Esophagus mucosa (tissue), 1 donor: ENCODE measurements at places on chromosomes 2 and 18. TPM values are rescaled to one million over a fixed set of nuclear protein-coding genes. Genes with fewer than 3 reads are reported as not detected.

DNA sequence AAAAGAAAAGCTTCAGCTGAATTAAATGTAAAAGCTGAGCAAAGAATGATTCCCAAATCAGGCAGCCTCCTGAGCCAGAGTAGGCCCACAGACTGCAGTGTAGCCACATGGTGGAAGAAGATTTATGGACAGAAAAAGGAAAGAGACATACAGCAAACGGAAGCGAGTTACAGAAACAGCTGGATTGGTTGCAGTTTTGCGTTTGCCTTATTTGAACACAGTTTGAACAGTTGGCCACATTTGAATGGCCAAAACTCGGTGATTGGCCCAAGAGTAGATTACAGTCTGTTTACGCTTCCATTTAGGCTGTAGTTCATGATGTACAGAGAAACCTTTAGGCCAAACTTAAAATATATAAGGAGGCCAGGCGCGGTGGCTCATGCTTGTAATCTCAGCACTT, 35.1 kb downstream of the SH2D6 start:
- ATAC-seq, result no peak

Gene BMP10
- not detected for total RNA-seq

DNA sequence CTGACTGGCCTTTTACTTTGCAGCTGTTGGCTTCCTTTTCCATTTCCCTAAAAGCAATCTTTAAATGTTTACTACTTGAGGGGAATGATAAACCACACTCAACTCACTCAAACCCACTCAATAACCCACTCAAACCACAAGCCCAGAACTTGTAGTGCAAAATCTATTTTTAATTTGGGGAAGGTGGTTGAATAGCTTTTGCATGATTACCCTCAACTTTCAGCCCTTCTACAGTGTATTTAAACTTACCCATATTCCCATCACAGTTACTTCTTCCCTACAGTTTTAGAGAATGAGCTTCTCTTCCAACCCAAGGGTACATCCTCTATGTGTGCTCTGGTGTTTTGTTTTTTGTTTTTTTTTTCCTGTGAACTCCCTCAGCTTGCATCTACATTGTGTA, 636.1 kb downstream of the TDRD15 start:
- ATAC-seq, result no peak

Gene SP100
- 38.5 TPM for total RNA-seq

DNA sequence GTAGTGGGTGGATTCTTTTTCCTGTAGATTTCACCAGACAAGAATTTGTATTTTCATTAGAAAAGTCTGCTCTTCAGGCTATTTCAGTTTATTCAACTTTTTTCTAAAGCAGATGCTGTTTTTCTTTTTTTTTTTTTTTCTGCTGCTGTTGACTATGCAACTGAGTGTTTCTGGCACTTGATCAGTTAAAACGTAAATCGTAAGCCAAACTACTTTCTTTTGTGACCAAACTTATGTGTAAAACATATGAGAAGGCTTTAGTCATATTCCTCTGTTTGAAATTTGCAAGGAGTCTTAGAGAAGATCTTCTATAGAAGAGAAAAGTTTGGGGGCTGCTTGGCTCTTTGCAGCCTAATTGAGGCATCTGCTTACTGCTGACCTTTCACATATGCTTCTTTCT, 170.1 kb downstream of the PARD3B start:
- no peak for ATAC-seq

DNA sequence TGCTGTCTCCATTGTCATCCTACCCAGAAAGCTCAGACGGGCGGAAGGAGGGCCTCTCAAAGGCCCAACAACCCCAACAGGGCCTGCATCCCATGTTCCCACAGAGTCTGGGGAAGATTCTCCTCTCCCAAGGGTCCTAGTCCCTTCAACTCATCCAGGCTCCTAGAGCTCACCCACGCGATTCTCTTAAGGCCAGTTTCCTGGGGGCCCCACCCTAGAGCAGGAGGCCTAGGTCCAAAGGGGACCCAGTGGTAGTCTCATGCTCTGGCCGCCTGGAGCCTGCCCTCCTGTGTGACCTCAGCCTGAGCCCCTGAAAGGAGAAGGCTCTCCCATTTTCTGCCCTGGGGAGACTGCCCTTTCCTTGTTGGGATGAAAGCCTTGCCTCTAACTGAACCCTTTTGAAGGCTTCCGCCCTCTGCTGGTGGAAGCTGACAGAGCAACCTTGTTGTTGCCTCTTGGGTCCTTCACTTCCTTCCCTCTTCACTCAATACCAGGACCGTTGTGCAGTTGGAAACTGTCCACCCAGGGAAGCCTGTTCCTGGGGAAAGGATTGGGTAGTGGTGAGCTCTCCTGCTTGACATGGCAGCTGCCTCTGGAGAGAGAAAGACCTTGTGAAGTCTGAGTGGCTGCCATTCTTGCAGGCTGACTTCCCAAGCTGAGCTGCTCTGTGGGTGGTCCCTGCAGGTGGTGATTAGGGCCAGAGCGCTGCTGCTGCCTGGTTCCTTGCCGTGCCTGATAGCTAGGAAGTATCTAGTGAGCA, 86.0 kb upstream of the ALPP start:
- peak; percentile 69 for ATAC-seq

DNA sequence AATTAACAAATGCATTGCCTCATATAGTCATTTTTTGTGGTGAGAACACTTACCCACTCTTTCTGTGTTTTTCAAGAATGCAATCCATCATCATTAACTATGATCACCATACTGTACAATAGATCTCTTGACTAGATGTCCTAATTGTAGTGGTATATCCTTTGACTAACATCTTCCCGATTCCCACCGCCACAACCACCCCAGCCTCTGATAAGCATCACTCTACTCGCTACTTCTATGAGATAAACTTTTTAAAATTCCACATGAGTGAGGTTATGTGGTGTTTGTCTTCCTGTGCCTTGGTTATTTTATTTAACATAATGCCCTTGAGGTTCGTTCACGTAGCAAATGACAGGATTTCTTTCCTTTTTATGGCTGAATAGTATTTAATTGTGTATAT, 6.6 kb downstream of the VWA3B start:
- ATAC-seq, result no peak

DNA sequence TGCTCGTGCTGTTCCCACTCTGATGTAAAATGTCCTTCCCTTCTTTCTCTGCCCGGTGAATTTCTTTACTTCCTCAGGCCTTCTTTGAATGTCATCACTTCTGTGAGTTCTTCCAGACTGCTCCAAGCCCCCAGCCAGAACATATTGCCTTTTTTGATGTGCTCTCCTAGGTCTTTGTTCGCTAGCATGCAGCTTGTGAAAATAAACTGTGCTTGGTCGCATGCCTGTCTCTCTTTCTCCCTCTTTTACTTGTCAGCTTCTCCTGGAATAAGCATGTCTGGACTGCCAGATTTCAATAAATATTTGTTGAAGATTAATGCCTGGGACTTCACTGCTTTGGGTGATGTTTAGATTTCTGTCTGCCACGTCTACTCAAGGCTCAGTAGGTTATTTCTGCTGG, 82.7 kb upstream of the ARHGAP28 start:
- no peak for ATAC-seq

GRCh38 chr2:158172719-158173118, 71.0 kb downstream of the UPP2 start:
- no peak for ATAC-seq

GRCh38 chr2:85235281-85235680, 92.5 kb downstream of the TGOLN2 start:
- no peak for ATAC-seq

DNA sequence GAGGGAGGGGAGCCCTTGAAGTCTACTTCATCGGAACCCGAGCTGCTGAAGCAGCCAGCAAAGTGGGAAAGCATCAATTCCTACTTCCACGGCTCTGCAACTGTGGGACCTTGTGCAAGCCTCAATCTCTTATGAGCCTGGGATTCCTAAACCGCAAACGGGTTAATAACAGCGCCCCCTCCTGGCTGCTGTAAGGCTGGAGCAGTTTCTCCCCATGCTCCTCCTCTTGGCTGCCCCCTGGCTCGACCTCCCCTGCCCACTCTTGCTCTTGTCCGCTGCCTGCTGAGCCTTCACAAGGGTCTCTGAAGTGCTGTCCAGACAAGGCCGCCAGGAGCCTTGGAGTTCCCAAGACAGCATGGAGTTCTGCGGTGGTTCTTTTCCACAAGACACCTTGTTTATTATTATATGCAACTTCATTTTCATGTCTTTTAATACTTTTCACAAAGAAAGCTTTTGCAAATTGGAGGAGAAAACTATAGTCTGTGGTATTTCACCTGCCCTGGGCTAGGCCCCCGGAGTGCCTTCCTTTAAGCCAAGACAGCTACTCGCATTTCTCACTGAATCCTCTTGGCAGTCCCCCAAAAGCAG, 157.2 kb downstream of the DDX1 start:
- ATAC-seq, result no peak

Gene KCNG3
- total RNA-seq, result 0.12 TPM

GRCh38 chr2:118065921-118066511, 22.3 kb upstream of the INSIG2 start:
- ATAC-seq, result no peak

GRCh38 chr2:43636621-43637020, 439 bp upstream of the PLEKHH2 start:
- no peak for ATAC-seq

GRCh38 chr2:29196792-29197788, 81.9 kb downstream of the CLIP4 start:
- peak; percentile 92 for ATAC-seq

Gene FOXI3
- not detected for total RNA-seq

DNA sequence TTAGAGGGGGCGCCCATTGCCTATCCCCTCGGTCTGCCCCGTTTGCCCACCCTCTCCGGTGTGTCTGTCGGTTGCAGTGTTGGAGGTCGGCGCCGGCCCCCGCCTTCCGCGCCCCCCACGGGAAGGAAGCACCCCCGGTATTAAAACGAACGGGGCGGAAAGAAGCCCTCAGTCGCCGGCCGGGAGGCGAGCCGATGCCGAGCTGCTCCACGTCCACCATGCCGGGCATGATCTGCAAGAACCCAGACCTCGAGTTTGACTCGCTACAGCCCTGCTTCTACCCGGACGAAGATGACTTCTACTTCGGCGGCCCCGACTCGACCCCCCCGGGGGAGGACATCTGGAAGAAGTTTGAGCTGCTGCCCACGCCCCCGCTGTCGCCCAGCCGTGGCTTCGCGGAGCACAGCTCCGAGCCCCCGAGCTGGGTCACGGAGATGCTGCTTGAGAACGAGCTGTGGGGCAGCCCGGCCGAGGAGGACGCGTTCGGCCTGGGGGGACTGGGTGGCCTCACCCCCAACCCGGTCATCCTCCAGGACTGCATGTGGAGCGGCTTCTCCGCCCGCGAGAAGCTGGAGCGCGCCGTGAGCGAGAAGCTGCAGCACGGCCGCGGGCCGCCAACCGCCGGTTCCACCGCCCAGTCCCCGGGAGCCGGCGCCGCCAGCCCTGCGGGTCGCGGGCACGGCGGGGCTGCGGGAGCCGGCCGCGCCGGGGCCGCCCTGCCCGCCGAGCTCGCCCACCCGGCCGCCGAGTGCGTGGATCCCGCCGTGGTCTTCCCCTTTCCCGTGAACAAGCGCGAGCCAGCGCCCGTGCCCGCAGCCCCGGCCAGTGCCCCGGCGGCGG, 1.7 kb downstream of the MYCN start:
- no peak for ATAC-seq

Gene ZNF804A
- not detected for total RNA-seq

- no peak for ATAC-seq
These were observed 29.0 kb downstream of the CENPO start for GRCh38 chr2:24822049-24822706.

Gene MDH1B
- total RNA-seq, result 0.76 TPM

- peak; percentile 15 for ATAC-seq
These were observed 118.6 kb downstream of the AQP4 start for GRCh38 chr18:26746826-26747475.

- no peak for ATAC-seq
These were observed 2.4 kb upstream of the POU3F3 start for GRCh38 chr2:104851291-104852089.

Gene KCNG2
- total RNA-seq, result 0.20 TPM

- ATAC-seq, result no peak
These were observed 79.6 kb downstream of the SLC4A10 start for GRCh38 chr2:161703863-161704262.

Gene HSBP1L1
- total RNA-seq, result 15.5 TPM

Gene SPATS2L
- total RNA-seq, result 51.0 TPM

Gene REG1A
- total RNA-seq, result not detected

DNA sequence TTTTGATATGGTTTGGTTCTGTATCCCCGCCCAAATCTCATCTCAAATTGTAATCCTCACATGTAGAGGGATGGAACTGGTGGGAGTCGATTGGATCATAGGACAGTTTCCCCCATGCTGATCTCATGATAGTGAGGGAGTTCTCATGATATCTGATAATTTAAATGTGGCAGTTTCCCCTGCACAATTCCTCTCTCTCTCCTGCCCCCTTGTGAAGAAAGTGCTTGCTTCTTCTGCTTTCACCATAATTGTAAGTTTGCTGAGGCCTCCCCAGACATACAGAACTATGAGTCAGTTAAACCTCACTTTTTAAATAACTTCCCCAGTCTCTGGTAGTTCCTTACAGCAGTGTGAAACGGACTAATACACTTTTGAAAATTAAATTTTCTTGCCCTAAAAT, 12.3 kb upstream of the KCNJ3 start:
- ATAC-seq, result no peak

Gene REG1B
- not detected for total RNA-seq

Gene MOGAT1
- not detected for total RNA-seq

- ATAC-seq, result peak; percentile 56
These were observed 66.4 kb downstream of the EPAS1 start for GRCh38 chr2:46363535-46364170.

Gene FN1
- 24.2 TPM for total RNA-seq

GRCh38 chr2:170354855-170355780, 177.2 kb downstream of the MYO3B start:
- ATAC-seq, result no peak

Gene DCDC2C
- total RNA-seq, result not detected

Gene LYPD6B
- 3.2 TPM for total RNA-seq

DNA sequence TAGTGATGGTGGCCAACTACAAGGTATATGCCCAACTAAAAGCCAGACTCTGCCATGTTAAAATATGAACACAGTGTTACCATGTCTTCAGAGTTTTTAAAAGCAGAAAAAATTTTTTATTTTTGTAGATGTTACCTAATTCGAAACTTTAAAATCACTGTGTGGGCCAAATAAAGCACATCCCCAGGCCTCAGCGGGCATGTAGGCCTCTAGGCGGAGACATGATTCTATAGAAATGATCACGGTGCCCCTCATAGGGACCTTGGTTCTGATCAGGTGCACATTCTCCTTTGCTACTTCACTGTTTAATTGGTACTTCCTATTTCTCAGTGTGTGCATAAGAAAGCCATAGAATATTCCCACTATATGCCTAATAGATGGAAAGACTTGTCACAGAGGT, 349.2 kb downstream of the XIRP2 start:
- no peak for ATAC-seq

DNA sequence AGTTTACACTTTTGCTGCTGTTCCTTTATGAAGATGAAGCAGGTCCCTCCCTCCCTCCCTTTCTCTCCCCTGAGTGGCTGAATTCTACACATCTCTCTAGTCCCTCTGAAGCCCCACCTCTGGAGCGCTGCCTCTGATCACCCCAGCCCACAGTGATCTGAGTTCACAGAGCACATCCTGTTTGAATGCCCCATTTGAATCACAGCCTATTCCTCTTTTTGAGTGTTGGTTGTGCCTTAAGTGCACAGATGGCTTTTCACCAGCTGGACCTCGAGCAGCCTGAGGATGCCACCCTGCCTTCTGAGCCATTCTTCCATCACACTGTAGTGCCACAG, 87.1 kb downstream of the ITGB1BP1 start:
- no peak for ATAC-seq

GRCh38 chr18:36724169-36724568, 104.6 kb downstream of the TPGS2 start:
- ATAC-seq, result peak; percentile 8
